Activated effector memory CD4-positive, alpha-beta T cell treated with Interleukin-2 at 50 U/mL for 16 hours (primary cell): ENCODE measurements at places on chromosomes 5 and 9.

DNA sequence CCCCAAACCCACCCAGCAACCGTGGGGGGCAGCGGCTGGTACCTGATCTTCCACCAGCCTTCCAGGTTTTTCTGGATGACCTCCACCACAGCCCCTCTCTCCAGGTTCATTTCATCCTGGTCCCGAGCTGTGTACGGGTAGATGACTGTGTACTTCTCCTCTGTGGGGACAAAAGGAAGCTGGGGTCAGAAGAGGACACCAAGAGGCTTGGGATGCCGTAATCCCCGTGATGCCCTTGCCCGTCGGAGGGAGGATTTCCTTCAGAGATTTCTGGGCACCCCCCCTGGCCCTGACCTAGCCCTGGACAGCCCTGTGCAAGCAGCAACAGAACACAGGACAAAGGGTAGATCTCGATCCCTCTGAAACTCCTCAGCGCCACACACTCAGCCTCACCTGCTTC, 70.3 kb upstream of the UBTD2 start:
- DNase-seq: no peak

GRCh38 chr9:107929443-107929842, 439.9 kb upstream of the KLF4 start:
- DNase-seq: no peak

DNA sequence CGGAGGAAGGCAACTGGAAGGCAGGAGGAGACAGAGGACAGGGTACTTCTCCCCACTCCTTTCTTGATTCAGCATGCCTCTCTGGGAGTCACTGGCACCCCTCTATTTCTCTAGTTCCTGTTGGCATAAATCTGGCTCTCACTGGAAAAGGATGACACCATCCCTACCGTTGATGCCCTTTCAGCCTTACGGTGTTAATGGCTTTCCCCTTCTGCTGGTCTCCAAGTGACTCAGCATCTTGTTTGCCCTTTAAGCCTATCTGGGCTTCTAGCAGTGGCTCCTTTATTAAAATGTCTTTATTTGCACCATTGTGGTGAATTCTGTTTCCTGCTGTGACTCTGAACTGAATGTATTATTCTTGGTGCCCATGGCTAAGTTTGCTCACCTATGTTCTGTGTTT, 227.3 kb upstream of the GLRA1 start:
- no peak for DNase-seq

- DNase-seq: peak; percentile 22
These were observed 24.5 kb upstream of the MVB12B start for GRCh38 chr9:126301985-126302603.

GRCh38 chr5:137888863-137889759, at the start of gene PKD2L2:
PKD2L2 (plus strand) TSS chr5:137889457; CDS start chr5:137889492, 35 bp downstream.
- DNase-seq: peak; percentile 76

DNA sequence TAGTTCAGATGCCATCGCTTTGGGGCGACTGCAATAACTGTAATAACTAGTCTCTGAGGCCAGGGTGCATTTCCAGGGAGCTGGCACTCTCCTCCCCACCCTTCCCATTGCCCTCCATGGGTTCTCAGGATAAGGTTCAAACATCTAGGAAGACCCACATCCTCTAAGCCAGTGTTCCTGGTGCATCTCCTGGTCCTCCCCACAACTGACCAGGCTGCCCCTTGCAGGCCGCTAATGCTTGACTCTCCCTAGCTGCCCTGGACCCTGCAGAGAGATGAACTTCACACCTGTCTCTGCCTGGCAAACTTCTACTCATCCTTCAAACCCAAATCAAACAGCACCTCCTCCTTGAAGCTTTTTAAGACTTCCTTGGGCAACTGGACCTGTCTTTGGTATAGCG, 15.9 kb downstream of the CCNJL start:
- DNase-seq: no peak

- no peak for DNase-seq
These were observed 122.1 kb upstream of the COL5A1 start for GRCh38 chr9:134519375-134520070.

- no peak for DNase-seq
These were observed 555.2 kb downstream of the ACTL7B start for GRCh38 chr9:108300306-108301287.

- DNase-seq: no peak
These were observed 15.4 kb downstream of the GCNT1 start for GRCh38 chr9:76474419-76474818.
